Fibroblast of skin of scalp (primary cell): ENCODE measurements at places on chromosomes 7 and 10.

DNA sequence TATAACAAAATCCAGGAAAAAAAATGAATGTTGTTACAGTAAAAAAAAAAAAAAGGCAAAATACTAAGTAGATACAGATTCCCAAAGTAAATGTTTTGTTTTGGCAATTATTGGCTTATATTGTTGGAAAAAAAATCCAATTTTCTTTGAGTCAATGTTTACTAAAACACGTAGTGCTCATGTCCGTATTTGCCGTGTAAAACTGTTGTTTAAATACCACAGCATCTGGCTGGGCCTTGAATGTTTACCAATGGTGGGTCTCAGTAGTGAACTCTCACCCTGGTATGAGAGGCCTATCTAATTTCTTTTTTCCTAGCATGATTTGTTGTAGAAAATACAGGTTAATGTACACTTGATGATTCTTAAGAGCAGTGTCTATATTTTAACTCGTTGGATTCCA, 41.4 kb upstream of the SLC26A5 start:
- no peak for DNase-seq

- peak; percentile 63 for DNase-seq
Measured at GRCh38 chr10:3048119-3049019, 19.0 kb upstream of the PFKP start.

GRCh38 chr7:77326131-77326530, 90.0 kb downstream of the GSAP start:
- no peak for DNase-seq

DNA sequence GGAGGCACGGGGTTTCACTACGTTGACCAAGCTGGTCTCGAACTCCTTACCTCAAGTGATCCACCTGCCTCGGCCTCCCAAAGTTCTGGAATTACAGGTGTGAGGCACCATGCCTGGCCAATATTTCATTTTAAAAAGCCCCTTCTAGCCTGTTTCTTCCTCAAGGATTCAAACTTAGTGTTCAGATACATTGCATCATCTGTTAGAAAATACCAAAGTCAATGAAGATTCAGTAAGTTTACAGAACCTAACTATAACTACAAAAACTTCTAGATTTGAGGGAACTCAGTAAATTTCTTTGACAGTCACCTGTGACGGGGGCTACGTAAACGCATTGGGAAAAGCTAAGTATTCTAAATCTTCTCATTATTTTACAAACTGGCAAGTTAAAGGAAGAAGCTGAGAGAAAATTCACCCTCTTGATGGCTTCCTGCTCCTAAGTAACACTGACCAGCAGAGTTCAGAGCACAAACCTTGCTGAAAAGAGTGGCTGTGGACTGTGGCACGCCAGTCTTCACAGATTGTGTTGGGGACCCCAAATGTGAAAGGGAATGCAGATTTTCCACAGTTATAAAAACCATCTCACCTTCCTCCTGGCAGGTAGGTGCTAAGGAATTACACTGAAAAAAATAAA, 162.2 kb downstream of the PKD1L1 start:
- peak; percentile 19 for DNase-seq

DNA sequence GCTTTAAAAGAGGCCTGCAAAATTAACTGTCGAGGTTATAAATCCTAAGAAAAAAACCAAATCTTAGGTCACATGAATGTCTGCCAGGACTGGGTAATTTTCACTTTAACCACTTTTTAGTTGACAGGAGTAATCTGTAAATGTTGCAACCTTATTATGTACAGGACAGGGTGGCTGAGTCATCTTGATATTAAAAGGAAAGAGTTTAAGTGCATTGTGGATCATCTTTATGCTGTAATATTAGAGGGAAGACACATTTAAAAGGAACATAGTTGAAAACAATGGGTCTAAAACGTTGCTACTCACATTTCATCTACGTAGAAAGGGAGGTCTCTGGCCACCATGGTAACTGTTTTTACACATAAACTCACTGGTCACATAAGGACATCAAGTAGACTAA, 115.5 kb downstream of the LSMEM1 start:
- peak; percentile 19 for DNase-seq

DNA sequence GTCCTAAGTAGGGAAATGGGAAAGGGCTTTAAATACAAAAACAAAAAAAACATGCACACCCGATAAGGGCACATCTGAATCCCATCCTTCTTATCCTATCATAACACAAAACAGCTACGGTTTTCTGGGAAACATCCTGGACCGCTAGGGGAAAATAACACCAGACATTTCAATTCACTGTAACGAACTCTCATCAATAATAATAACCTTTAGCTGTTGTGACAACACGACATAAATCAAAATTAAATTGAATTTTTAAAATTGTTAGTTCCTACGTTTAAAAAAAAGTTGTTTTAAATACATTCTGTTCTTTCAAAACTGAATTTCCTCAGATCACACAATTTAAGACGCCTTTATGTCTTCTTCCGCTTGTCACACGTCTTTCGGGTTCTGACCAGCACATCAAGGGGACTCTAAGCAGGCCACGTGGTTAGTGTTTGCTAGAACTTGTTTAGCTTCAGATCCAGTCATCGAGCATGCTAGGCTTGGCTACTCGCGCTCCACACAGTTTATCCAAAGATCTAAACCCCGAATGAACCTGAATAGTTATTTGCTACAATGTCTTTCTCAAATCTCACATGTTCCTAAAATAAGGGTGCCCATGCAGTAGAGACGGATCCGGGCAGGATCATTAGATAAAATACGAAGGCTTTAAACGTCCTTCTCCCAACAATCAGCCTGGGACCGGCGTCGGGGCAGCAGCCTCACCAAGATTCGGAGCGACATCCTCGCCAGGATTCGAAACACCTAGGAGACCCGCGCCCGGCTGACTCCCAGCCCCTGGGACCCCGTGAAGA, 839 bp downstream of the IKZF5 start:
- DNase-seq: peak; percentile 33

DNA sequence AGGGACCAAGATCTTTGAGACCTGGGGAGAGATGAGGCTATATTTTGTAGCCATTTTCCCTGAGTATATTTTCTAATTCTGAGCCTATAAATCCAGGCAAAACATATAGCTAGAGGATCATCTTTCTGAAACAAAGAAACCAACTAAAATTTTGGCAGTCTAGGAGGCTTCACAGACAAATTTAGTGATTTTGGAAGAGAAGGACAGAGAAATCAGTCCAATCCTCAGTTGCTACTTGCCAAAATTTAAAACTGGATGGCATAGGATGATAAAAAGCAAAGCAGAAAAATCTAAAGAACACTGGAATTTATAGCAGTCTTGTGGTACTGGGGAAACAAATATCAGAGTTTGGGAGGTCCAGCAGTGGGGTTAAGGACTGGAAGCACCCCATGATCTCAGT, 43.4 kb upstream of the POM121L12 start:
- DNase-seq: no peak

GRCh38 chr7:132532281-132532680, 44.0 kb downstream of the PLXNA4 start:
- DNase-seq: no peak

DNA sequence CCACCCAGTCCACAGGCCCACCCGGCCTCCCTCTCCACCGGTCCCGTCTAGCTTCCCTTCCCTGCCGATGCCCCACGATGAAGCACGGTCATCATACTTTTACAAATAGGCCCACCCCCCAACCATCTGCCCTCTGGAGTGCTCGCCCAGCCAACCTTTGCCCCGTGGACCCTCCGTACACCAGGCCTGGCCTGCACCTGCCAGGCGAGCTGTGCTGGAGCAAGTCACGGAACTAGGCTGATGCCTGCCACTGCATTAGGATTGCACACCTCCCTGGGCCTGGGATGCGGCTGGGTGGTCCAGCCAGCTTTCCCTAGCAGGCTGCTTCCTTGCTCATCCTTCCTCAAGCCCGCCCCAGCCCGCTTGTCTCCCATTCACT, 44.7 kb downstream of the PPIF start:
- DNase-seq: no peak

- peak; percentile 36 for DNase-seq
Measured at GRCh38 chr10:49539320-49539885, 482 bp upstream of the ERCC6 start.

DNA sequence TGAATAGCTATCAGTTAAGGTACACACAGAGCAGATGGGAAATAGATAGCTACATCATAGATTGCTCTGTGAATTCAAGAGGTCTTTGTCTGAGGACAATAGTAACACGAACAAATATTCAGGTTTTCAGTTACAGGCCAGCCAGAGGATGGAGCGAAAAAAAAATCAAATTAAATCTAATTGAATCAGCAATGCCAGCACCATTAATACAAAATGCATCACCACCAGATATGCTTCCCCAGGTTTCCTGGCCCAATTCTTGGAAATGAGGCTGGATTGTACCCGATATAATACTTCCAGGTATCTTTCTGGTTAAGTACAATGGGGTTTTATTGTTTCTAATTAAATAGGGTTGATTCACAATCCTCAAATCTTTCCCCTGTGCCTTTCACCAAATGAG, 975.8 kb upstream of the AUTS2 start:
- DNase-seq: no peak

DNA sequence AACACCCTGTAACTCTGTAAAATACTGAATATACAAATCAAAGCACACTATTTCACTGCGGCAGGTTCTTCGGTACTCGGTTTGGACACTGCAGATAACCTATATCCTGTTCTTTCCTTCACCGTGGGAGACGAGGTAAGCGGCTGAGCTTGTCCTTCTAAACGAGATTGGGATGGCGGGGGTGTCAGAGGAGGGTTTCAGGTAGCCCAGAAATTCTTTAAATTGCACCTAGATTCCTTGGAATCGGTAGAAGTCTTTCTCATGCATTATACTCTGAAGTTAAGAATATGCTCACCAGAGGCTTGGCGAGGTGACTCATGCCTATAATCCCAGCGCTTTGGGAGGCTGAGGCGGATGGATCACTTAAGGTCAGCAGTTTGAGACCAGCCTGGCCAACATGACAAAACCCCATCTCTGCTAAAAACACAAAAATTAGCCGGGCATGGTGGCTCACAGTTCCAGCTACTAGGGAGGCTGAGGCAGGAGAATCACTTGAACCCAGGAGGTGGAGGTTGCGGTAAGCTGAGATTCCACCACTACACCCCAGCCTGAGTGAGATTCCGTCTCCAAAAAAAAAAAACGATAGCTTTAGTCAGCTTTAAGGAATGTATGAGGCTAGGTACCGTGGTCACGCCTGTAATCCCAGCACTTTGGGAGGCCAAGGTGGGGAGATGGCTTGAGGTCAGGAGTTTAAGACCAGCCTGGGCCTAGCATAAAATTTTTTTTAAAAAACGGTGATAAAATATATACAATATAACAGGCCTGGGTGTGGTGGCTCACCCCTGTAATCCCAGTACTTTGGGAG, 10.1 kb upstream of the LAT2 start:
- peak; percentile 27 for DNase-seq

DNA sequence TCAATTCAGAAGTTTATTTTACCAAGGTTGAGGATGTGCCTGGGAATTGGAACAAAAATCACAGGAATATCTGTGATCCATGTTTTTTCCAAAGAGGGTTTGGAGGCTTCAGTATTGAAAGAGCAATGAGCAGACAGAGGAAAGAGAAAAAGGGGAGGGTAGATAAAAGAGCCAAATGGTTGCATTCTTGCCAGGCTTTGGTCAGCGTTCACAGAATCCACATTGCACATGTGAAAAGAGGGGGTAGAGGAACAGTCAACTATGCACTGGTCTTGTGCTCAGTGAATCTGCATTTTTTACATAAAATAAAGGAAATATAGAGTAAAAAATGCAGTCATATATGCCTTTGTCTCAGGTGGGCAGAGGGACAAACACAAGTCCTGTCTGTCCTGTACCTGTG, 20.6 kb upstream of the ERCC6 start:
- peak; percentile 23 for DNase-seq

- DNase-seq: no peak
Measured at GRCh38 chr7:158497627-158498026, 90.0 kb downstream of the PTPRN2 start.

GRCh38 chr7:6198689-6199595, 73.5 kb downstream of the CYTH3 start:
- no peak for DNase-seq

GRCh38 chr7:99563650-99564049, 5.2 kb downstream of the ZNF655 start:
- peak; percentile 90 for DNase-seq

- DNase-seq: no peak
Measured at GRCh38 chr7:159030490-159031134, 114.1 kb downstream of the VIPR2 start.

DNA sequence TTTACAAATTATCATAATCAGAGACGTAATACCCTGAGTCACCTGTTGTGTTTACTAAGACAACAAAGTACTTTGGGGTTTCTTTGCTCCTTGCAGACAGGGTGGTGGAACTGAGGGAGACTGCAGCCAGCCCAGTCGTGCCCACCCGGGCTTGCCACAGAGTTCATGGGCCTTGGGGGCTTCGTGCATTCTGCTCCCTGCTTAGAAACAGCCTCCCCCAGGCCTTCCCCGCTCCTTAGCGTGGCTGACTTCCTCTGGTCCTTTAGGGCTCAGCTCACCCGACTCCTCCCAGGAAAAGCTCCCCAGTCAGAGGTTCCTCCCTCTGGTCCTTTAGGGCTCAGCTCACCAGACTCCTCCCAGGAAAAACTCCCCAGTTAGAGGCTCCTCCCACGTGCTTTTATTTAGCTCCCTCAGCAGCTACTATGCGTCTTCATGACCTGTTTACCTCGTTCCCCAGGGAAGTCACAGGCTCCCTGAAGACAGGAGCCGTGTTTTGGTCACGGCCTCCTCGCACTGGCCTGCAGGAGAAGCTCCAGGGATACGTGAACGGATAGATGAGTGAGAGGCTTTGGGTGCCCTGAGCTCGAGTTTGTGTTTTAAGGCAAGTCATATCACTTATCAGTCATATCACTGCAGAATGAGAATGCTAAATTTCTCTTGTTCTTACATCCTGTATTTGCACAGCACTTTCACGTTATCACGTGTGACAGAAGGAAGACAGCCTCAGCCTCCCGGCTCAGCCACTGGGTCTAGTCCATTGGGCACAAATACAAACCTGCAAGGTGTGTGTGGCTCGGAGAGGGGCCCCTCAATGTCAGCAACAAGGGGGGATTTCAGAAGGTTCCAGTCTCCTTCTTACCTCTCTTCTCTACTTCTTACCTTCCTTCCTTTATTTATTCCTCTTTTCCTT, 52.7 kb upstream of the VIPR2 start:
- no peak for DNase-seq

DNA sequence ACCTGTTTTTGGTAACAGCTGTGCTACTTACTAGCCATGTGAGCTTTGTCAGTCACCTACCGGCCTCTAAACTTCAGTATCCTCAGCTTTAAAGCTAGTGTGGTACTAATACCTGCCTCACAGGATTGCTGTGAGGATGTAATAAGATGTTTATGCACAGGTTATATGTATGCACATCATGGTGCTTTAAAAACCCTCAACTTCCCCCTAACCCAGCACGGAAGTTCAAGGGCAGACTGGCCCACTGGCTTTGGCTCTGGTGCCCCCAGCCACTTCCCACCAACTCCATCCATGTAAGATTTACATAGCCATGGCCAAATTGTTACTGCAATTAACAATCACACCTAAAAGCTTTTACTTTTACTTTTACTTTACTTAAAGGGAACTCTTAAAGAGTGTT, 676.0 kb upstream of the GALNT17 start:
- no peak for DNase-seq

- no peak for DNase-seq
Measured at GRCh38 chr10:114596793-114597192, 61.3 kb downstream of the ABLIM1 start.
